Karpas-422 (cell line): ENCODE measurements at places on chromosomes 7 and 10.
A peak's percentile ranks its signal among the peaks of the same experiment; 100 is the strongest.

- DNase-seq = peak; percentile 84
Observed at GRCh38 chr7:147245274-147245673, 1128.7 kb downstream of the CNTNAP2 start.

- DNase-seq = no peak
Observed at GRCh38 chr10:102656791-102657371, 12.6 kb downstream of the TRIM8 start.

DNA sequence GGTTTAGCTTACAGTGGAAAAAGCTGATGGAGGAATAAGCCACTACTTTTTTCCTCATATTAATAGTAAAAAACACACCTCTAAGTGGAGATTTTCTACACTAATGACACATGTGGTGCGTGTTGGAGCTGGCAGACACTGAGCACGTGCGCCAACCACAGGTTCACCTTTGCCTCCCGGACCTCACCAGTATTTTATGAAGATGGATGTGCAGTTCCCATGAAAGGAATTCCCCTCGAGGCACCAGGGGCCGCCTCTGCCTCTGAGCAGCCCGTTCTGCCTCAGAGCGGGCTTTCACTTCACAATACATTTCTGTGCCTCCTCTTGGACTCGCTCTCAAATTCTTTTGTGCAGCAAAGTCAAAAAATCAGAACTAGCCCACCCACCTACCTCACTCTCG lies 477.5 kb upstream of the ADARB2 start:
- no peak for DNase-seq

GRCh38 chr7:139603896-139604295 lies 80.4 kb downstream of the CLEC2L start:
- DNase-seq = no peak

- DNase-seq = peak; percentile 93
Observed at GRCh38 chr10:77698267-77698931, 60.8 kb upstream of the KCNMA1 start.

- no peak for DNase-seq
Observed at GRCh38 chr10:58316874-58317273, 17.9 kb upstream of the UBE2D1 start.

DNA sequence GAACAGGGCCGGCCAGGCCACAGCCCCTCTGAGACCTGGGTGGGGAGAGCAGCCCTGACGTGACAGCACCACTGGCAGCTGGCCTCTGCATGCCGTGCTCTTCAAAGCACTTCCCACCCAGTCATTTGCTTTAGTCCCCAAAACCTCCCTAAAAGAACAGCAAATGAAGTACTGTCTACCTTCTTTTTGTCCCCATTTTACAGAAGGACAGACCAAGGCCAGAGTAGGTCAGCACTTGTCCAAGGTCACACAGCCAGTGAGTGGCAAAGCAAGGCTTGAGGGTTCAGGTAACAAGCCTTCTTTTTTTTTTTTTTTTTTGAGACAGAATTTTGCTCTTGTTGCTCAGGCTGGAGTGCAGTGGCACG lies 15.1 kb downstream of the ATP6V1F start:
- DNase-seq = no peak

- DNase-seq = no peak
Observed at GRCh38 chr10:30396698-30397097, 37.3 kb upstream of the MAP3K8 start.

DNA sequence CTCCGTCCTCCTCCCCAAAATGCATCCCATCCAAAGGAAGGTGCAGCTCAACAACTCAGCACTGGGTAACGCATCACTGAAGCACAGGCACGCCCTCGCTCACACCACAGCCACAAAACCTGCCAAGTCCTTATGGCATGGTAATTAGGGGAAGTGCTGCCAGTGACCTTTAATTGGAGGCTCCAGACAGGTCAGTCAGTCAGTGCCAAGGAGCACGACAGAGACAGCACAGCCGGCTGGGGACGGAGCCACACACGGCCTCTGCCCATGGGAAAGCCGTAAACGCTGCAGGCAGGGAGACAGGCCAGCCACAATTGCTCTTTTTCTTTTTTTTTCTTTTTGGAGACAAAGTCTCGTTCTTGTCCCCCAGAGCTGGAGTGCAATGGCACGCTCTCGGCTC lies 146.5 kb downstream of the MAD1L1 start:
- no peak for DNase-seq

- no peak for DNase-seq
Observed at GRCh38 chr7:77456696-77457095, 40.5 kb upstream of the GSAP start.

GRCh38 chr7:1536743-1537534 lies 6.4 kb downstream of the MAFK start:
- no peak for DNase-seq

GRCh38 chr7:72266771-72267170 lies 145.4 kb downstream of the CALN1 start:
- DNase-seq = no peak

GRCh38 chr10:49309691-49310411 lies 10.9 kb downstream of the C10orf71 start:
- DNase-seq = no peak

DNA sequence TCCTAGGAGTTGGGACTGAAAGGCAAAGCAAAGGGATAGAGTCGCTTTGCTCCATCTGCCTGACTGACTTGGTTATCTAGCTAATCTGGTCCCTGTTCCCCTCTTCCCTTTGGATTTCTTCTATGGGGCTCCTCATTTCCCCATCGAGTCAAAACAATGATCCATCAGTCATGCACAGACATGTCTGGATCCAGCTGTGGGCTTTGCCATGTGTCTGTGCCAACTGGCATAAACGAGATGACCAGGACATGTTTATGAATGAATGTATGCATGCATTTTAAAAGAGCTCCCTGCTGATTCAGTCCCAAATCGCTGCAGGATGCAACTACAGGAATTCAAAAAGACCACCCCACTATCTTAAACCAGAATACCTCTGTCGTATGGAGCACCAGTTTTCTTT lies 122.0 kb downstream of the ARL4A start:
- no peak for DNase-seq

- DNase-seq = no peak
Observed at GRCh38 chr7:111845853-111846252, 283.6 kb upstream of the IMMP2L start.

- no peak for DNase-seq
Observed at GRCh38 chr10:70093335-70093944, 39.2 kb downstream of the AIFM2 start.

- DNase-seq = no peak
Observed at GRCh38 chr7:97671571-97671970, 60.3 kb upstream of the TAC1 start.

GRCh38 chr7:123637878-123638277 lies 17.8 kb upstream of the LMOD2 start:
- DNase-seq = no peak

- peak; percentile 53 for DNase-seq
Observed at GRCh38 chr7:134845461-134845860, 66.0 kb downstream of the CALD1 start.

DNA sequence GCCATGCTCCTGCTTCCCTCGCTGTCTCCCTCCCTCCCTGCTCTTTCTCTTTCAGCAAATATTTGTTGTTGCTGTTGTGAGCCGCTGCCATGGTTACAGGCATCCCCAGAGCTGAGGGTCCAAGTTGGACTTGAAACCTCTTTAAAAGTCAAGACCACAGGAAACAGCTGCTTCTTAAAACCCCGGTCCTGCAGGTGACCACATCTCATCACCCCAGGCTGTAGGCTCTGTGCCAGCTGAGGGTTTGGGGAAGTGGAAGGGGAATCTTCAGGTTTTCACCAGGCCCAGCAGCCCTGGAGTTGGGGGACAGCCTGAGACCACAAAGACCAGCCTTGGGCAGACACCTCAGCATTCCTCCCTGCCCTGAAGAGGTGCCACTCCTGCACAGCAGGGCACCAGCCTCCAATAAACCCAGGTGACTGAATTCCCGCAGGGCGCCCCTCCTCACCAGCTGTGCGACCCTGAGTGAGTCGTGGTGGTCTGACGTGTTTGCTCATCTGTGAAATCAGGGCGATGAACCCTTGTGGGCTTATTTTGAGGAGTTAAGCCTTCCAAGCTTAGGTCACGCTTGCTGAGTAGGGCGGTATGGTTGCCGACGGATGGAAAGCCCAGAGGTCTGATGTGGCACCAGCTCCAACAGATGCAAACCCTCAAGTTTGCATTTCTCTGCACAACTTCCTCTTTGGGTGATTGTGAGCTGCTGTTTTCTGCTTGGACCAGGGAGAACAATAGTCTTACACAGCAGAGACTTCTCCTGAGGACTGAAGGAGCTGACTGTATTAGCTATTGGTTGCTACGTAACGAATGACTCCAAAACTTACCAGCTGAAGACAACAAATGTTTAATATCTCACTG lies 24.8 kb downstream of the NPTX2 start:
- peak; percentile 97 for DNase-seq

GRCh38 chr10:80477-81105 lies 31.5 kb upstream of the TUBB8 start:
- DNase-seq = no peak

DNA sequence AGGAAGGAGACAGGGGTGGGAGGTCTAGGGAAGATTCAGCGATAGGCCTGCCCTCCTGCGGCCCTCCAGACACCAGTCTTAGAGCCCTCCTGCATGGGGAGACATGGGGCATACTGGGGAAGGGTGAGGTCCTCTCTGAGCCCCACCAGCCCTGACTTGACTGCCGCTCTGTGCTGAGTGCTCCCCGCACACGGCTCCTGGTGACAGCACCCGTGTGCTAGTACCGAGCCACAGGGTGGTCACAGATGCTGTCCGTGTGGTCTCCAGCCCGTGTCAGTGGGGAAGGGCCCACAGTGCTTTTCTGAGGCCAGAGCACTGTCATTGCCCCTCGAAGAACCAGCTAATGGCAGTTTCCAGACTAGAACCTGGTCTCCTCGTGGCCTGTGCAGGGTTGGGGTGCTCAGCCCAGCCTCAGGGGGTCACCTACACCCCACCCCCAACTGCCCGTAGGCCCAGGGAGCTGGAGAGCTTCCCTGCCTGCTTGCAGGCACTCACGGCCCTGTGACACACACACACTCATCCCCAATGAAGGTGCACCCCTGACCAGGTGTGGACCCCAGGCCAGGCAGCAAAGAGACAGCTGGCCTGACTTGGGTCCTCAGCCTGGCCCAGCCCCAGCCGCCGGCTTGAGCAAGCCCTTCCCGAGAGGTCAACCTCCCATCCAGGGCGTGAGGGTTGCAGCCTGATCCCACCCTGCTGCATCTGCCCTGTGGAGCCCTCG lies 86.0 kb upstream of the RET start:
- no peak for DNase-seq

GRCh38 chr7:136692221-136692620 lies 176.2 kb upstream of the CHRM2 start:
- no peak for DNase-seq

DNA sequence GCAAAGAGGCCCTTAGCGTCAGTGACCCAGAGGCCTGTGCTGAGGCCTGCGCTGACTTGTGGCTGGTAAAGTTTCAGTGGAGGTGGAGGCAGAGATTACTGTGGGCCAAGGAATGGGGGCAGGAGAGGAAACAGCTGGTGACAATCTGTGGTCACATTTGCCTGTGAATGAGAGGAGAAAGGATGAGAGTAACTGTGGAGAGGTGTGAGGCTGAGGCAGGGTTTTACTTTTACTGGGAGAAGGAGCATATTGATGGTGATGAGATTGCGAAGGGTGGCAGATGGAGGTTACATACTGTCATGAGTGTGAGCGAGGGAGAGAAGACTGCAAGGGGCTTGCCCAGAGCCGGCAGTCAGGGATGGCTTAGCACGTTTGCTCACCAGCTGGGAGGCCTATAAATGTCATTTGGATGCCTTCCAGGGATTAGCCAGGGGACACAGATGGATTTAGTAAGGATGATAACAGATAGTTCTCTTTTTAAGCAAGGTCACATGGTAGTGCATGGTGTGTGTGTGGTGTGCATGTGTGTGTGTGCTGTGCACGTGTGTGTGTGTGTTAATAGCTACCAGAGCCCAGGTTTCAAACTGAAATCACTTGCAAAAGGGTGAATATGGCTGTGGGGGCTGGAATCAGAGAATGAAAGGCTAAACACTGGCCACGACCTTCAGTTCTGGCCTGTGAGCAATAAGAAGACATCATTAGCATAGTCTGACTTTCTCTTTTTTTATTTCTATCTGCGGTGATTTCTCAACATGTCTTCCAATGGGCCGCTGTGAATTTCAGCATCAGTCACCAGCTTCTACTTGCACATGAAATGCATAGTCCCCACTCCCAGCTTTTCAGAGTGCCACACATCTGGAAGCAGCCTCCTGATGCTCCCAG lies 291.5 kb upstream of the ZNF32 start:
- peak; percentile 86 for DNase-seq

GRCh38 chr10:88642963-88643362 lies 21.3 kb upstream of the LIPF start:
- DNase-seq = no peak

DNA sequence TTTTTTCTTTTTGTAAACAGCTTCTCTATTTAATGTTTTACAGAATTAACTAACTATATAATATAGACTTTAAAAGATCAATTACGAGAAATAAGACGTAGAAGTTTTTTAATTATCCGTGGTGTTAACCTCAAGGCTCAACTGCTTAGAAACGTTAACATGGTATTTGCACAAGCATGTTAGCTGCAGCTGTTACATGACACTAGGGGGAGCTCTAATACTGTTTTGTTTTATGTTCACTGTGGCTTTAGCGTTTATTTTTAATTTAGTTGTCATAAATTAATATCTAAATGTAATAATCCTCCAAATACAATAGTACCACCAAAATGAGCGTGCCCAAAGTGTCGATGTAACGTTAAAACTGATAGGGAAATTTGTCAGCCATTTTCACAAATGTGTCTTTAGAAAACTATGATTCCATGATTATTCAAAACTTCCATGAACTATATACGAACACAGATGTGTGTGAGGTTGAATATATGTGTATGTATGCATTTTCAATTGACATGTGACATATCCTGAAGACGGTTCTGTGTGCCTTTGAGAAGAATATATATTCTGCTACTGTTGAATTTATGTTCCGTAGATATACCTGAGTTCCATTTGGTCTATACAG lies 828.8 kb upstream of the MBL2 start:
- DNase-seq = peak; percentile 80

DNA sequence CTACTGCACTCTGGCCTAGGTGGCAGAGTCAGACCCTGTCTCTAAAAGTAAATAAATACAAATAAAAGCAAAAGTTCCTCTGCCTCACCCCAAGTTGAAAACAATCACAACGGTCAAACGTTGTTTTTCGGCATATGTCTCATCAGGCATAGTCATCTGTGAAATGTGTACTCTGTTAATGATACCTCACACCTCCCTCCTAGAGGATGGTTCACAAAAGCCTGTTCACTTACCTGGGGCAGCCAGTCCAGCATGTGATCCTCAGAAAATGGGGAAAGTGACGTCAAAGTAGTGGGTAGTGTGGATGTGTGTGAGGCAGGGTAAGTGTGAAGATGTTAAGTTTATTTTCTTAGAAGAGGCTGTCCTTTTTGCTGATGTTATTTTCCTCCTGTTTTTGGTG lies 254.0 kb upstream of the LRGUK start:
- DNase-seq = no peak

GRCh38 chr7:99827040-99827778 lies 604 bp upstream of the CYP3A43 start:
- no peak for DNase-seq

GRCh38 chr10:95474228-95475002 lies 86.8 kb downstream of the SORBS1 start:
- DNase-seq = no peak
